Activated CD4-positive, alpha-beta T cell treated with anti-CD3 and anti-CD28 coated beads, Interleukin-2, amount 10 ng/mL, durations not matched to agents 7 days and 5 days (primary cell): ENCODE measurements at places on chromosomes 11 and 22. TPM values are rescaled to one million over a fixed set of nuclear protein-coding genes. Genes with fewer than 3 reads are reported as not detected.

Gene TNNI2
- total RNA-seq: not detected

Gene RFPL1
- not detected for total RNA-seq

Gene KIRREL3
- total RNA-seq: not detected

DNA sequence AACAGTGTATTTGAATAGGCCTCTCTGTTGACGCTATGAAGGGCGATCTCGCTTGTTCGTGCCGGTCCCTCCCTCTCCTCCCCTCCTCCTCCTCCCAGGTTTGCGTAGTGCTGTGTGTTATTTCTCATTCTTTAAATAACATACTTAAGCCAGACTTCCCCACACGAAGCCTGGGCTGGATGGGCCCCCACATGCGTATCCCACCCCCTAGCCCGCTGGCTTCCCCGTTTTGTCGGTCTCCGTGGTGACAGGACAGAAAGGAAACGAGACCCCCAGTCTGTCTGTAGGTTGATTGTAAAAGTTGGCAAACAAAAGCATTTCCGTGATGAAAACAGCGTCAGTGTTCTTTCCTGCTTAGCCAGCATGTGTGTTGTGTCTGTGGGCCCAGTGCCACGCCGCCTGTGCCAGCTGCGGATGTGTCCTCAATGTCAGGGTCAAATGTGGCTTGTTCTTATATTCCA is 27.3 kb downstream of the FAM118A start:
- DNase-seq: no peak
- H3K27ac ChIP-seq: no peak overlapping the region
- H3K4me1 ChIP-seq: peaks cover 42% of the 10 kb centered on the region
- no peak overlapping the region for H3K4me3 ChIP-seq
- H3K27me3 ChIP-seq: no peaks in the 10 kb centered on the region

GRCh38 chr11:116335078-116335477 is 437.7 kb downstream of the BUD13 start:
- no peaks in the 10 kb centered on the region for H3K27me3 ChIP-seq

- H3K27me3 ChIP-seq: no peaks in the 10 kb centered on the region
- H3K27ac ChIP-seq: no peak overlapping the region
- H3K4me1 ChIP-seq: no peaks in the 10 kb centered on the region
- H3K36me3 ChIP-seq: peaks cover 17% of the 10 kb centered on the region
Measured at GRCh38 chr11:94183251-94183885, 54.7 kb downstream of the PANX1 start.

- no peak for DNase-seq
- no peak overlapping the region for H3K27ac ChIP-seq
- H3K4me1 ChIP-seq: no peaks in the 10 kb centered on the region
- H3K36me3 ChIP-seq: no peaks in the 10 kb centered on the region
- H3K4me3 ChIP-seq: no peak overlapping the region
Measured at GRCh38 chr11:125081098-125081798, 18.1 kb downstream of the SLC37A2 start.

- peaks cover 15% of the 10 kb centered on the region for H3K4me1 ChIP-seq
- H3K27ac ChIP-seq: no peak overlapping the region
- no peaks in the 10 kb centered on the region for H3K36me3 ChIP-seq
- no peak for DNase-seq
- H3K4me3 ChIP-seq: no peak overlapping the region
- H3K27me3 ChIP-seq: peaks cover 28% of the 10 kb centered on the region
Measured at GRCh38 chr11:30317030-30317429, 5.9 kb upstream of the ARL14EP start.
